ENCODE measurements at places on chromosomes 6 and 20.

DNA sequence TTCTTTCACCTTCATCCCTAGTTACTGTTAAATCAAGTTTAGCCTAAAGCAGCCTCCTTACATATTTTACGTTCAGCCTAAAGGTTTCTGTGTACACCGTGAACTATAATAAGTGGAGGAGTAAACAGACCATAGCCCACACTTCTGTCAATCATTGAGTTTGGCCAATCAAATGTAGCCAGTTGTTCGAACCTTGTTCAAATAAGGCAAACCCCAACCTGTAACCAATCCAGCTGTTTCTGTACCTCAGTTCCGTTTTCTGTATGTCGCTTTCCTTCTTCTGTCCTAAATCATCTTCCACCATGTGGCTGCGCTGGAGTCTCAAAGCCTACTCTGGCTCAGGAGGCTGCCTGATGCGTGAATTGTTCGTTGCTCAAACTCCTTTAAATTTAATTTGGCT lies 1.8 kb upstream of the FBXO30 start:
- DNase-seq = no peak

- no peak for DNase-seq
These were observed 35.5 kb upstream of the TBXT start for GRCh38 chr6:166203003-166203640.

DNA sequence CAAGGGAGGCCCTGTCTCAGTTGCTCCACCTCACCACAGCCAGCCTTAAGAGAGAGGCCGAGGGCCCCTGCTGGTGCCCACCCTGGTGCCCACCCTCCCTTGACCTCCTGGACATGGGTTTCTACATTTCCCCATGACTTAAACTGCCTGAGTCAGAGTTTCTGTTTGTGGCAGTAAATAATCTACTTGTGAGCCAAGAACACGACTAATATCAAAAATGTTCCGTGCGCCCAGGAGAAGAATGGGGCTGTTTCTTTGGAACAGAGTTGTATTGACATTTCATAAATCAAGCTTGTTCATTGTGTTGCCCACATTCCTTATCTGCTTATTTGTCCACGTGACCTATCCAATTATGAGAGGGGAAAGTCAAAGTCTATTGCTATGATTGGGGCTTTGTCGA lies 143.5 kb downstream of the ANKRD60 start:
- no peak for DNase-seq

DNA sequence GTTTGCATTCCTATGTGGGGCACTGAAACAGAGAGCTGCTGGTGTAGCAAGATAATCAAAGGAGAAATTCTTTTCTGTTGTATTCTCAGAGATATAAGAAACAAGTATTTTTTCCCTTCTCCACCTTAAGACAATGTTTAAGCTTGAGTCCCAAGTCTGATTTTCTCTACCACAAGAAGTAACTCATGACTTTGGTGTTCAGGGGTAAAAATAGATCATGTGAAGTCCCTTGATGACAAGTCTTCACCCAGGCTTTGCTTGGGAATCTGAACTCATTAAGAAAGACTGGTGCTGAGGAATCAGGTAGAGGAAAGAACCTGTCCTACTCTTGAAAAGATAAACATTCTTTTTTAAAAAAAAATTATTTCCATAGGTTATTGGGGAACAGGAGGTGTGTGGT lies 205.6 kb downstream of the ALDH8A1 start:
- no peak for DNase-seq
